ENCODE measurements at places on chromosomes 13 and 19.
A peak's percentile ranks its signal among the peaks of the same experiment; 100 is the strongest.

DNA sequence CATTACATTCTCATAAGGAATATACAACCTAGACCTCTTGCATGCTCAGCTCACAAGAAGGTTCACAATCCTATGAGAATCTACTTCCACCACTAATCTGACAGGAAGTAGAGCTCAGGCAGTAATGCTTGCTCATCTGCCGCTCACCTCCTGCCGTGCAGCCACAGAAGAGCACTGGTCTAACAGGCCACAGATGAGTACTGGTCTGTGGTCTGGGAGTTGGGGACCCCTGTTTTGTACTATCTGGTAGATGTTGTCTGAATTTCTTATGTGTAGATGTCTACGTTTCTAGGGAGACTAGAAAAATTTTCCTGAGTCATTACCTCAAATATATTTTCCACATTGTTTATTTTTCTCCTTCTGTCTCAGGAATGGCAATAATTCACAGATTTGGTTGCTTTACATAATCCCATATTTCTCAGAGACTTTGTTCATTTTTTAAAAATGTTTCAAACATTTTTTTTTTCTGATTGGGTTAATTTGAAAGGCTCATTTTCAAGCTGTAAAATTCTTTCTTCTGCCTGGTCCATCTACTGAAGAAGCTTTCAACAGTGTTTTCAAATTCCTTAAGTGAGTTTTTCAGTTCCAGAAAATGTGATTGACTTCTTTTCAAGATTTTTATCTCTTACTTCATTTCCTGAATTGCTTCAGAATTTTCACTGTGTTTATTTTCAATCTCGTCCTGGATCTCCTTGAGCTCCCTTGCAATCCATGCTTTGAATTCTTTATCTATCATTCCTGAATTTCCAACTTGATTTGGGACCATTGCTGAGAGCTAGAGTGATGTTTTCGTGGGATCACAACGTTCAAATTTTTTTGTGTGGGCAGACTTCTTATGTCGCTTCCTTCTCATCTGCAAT, 1322.2 kb downstream of the PCDH9 start:
- DNase-seq, result no peak

DNA sequence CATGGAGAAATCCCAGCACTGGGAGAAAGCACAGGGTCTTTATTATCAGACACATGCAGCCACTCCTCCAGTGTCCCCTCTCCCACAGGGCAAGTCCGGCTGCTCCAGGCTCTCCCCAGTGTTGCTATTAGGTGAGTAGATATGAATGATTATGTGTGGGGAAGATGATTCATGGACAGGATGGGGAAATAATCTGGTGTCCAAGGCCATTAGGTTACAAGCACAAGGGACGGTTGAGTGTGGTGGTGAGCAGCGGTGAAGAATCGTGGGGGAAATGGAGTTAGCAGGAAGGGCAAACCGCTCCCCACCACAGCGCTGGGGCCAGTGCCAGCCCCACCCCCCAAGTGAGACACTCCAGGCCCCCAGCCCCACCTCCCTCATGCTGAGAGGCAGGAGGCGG, 19.0 kb downstream of the CD177 start:
- no peak for DNase-seq

GRCh38 chr19:2766594-2767372, 16.3 kb downstream of the SGTA start:
- no peak for DNase-seq

DNA sequence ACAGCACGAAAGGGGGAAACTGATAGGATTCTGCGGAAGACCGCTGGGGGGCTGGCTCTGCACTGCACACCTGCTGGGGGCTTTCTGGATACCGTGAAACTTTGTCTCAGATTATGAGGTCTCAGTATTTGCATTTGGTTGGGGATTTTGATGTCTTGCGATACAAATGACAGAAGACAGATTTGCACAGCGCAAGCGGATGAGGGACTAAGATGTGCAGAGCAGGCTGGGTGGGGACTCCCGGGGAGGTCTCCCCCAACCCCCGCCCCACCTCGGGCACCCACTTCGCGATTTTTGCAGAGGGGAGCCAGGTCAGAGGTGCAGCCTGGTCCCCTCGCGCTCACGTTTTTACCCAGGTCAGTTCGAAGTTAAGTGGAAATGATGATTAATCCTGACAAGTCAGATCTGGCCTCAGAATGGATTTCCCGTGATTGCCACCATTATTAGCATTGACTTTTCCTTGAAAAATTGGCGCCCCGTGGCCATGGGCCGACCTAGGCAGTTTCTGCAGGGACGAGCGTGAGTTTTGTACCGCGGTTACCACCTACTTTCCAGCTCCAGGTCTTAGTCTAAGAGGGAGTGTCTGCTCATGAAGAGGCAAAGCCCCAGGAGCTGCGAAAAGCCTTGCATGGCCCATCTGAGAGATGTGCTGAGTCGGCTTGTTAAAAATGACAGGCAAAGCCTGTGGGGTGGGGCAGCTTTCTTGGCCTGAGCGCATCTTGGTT, 1.3 kb upstream of the GJB2 start:
- DNase-seq, result no peak

- DNase-seq, result no peak
These were observed 128.8 kb downstream of the GGACT start for GRCh38 chr13:100459747-100460146.

GRCh38 chr19:5340637-5341447, at the start of gene PTPRS:
Gene PTPRS (minus strand): TSS chr19:5340812. CDS start chr19:5286140, 54,672 bp downstream.
- peak; percentile 57 for DNase-seq

DNA sequence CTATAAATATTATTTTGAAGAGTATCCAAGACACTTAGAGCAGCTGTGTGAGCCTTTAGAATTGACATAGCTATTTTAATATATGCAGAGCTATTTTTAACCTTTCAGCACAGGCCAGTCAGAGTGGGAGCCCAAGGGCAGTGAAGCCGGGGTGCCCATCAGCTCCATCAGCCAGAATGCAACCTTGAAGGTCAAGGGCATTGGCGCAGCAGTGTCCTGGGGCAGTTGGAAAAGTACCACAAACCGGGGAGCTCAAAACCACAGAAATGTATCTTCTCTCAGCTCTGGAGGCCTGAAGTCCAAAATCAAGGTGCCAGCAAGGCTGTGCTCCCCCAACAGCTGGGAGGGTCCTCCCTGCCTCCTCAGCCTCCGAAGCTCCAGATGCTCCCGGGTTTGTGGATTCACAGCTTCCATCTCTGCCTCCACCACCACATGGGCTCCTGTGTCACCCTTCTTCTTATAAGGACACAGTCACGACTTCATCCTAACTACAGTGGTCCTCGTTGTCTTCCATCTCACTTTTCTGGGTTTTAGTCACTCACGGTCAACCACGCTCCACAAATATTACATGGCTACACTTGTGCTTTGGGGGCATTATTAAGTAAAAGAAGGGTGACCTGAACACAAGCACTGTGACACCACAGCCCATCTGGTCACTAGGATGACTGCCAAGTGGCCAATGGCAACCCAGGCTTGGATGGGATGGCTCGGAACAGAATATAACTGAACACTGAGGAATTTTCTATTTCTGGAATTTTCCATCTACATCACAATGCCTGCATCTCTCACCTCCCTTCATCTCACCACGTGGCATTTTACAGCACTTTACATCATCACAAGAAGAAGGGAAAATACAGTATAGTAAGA, 15.9 kb upstream of the GAS6 start:
- no peak for DNase-seq

DNA sequence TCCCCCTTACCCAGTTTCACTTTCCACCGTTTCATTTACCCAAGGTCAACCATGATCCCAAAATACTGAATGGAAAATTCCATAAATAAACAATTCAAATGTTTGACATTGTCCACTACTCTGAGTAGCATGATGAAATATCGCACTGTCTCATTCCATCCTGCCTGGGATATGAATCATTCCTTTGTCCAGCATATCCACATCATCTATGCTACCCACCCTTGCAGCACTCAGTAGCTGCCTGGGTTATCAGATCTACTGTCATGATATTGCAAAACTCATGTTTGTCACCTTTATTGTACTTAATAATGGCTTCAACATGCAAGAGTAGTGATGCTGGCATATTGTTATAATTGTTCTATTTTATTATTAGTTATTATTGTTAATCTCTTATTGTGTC, 263.9 kb upstream of the NBEA start:
- DNase-seq, result no peak

- no peak for DNase-seq
These were observed 14.5 kb downstream of the ZNF426 start for GRCh38 chr19:9523885-9524474.

DNA sequence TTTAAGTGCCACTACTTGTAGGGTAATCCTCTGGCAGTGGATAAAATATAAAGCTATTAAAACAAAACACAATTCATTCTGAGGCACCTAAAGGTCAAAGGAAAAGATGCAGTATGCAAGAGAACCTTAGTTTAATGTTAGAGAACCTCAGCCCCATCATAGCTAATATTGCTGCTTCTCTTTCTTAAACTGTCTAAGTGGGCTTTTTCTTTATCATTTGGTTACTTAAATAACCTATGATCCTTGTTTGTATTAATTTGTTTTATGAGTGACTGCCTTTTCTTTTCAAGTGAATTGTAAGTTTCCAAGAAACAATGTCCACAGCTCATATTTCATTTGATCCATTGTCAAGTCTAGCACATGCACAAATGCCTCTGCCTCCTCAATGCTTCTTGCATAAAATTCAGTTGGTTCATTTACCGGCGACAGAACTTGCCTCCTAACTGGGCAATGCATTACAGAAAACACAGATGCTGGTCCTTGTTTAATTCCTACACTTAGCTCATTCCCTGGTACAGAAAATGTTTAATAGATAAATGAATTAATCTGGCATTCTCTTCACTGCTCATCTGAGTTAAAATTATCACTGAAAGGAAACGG, 1049.8 kb downstream of the OLFM4 start:
- no peak for DNase-seq

- no peak for DNase-seq
These were observed 1.5 kb downstream of the LRRC63 start for GRCh38 chr13:46213242-46213641.
